ENCODE measurements at places on chromosomes 12 and 14.
A peak's percentile ranks its signal among the peaks of the same experiment; 100 is the strongest.

- no peaks in the 10 kb centered on the region for H3K36me3 ChIP-seq
- no peak overlapping the region for H3K27ac ChIP-seq
- DNase-seq = no peak
- peaks cover 16% of the 10 kb centered on the region for H3K27me3 ChIP-seq
- H3K4me3 ChIP-seq = no peak overlapping the region
Observed at GRCh38 chr12:127310548-127310947, 956.4 kb upstream of the TMEM132C start.

GRCh38 chr14:26694521-26694920 lies 96.7 kb upstream of the NOVA1 start:
- no peak overlapping the region for H3K27ac ChIP-seq
- no peak overlapping the region for H3K4me3 ChIP-seq
- no peaks in the 10 kb centered on the region for H3K36me3 ChIP-seq
- H3K4me1 ChIP-seq = no peaks in the 10 kb centered on the region
- no peak for DNase-seq
- no peaks in the 10 kb centered on the region for H3K27me3 ChIP-seq

DNA sequence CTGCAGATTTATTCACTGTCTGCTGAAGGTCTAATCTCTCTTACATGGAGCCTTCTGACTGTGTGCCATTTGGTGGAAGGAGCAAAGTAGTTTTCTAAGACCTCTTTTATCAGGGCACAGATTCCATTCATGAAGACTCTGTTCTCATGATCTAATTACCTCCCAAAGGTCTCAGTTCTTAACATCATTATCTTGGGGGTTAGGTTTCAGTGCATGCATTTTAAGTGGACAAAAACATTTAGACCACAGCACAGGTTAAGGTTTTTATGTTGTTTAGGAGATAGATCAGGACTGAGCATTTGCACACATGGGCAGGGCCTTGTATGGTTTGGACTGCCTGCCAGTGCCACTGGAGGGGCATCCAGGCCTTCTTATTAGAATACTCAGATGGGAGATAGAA lies 746.1 kb downstream of the C12orf50 start:
- DNase-seq = no peak
- H3K27ac ChIP-seq = no peak overlapping the region

DNA sequence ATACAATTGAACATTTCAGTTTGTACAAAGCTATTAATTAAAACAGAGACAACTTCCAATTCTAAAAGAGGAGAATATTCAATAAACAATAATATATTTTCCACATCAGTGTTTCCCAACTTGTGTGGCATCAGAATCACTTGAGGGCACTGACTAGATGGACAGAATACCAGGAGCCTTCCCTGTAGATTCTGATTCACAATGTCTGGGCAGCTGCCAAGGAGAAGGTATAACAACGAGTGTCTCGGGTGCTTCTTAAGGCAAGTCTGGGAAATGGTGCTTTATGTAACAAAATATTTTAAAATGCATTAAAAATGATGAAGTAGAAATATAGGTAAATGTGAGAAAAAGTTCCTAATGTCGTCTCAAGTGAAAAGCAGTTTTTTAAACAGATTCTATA lies 26.2 kb downstream of the GALC start:
- no peaks in the 10 kb centered on the region for H3K4me1 ChIP-seq
- H3K27me3 ChIP-seq = no peaks in the 10 kb centered on the region
- H3K36me3 ChIP-seq = peaks cover 58% of the 10 kb centered on the region
- no peak overlapping the region for H3K27ac ChIP-seq
- no peak for DNase-seq
- H3K4me3 ChIP-seq = no peak overlapping the region

DNA sequence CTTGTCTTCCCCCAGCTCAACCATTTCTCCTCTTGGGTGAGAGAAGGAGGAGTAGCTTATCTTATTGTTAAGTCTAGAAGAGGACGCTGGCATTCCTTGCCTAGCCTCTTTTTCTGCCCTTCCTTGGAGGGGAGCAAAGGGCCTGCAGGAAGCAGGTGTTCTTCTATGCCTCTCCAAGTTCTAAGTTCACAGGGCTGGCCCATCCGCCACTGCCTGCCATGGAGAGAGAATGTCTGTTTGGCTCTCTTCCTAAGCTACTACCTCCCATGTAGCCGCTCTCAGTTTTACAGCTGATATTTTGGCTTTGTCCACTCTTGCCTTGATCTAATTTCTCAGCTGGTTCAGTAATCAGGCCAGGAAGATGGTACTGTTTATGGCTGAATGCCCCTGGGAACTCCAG lies 201.2 kb downstream of the NTF3 start:
- no peak overlapping the region for H3K4me3 ChIP-seq
- H3K27ac ChIP-seq = no peak overlapping the region
- no peak for DNase-seq
- H3K27me3 ChIP-seq = peaks cover 7% of the 10 kb centered on the region
- no peaks in the 10 kb centered on the region for H3K36me3 ChIP-seq

GRCh38 chr14:90438841-90439240 lies 42.0 kb downstream of the CALM1 start:
- no peaks in the 10 kb centered on the region for H3K4me1 ChIP-seq
- no peak overlapping the region for H3K4me3 ChIP-seq
- H3K27me3 ChIP-seq = no peaks in the 10 kb centered on the region
- no peak for DNase-seq

DNA sequence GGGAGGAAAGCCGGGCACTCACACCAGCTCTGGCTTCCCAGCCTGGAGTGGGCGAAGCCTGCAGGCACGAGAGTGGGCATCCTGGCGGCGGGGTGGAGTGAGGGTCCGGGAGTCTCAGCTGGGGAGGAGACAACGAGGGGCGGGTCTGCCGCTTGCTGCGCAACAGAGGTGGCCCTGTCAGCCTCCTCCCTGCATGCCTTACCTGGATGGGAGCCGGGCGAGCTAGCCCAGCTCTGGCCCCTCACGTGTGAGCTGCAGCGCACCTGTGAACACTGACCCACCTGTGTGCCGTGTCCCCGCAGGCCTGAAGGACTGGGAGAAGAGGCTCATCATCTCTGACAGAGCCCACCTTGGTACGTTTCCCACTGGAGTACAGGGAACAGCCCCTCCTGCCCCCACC lies 13.9 kb upstream of the SIVA1 start:
- no peaks in the 10 kb centered on the region for H3K36me3 ChIP-seq
- H3K4me3 ChIP-seq = no peak overlapping the region
- H3K27ac ChIP-seq = no peak overlapping the region
- H3K4me1 ChIP-seq = no peaks in the 10 kb centered on the region
- no peaks in the 10 kb centered on the region for H3K27me3 ChIP-seq

- no peak for DNase-seq
- H3K4me3 ChIP-seq = peak overlapping the region; percentile 91
- H3K27me3 ChIP-seq = no peaks in the 10 kb centered on the region
- H3K27ac ChIP-seq = no peak overlapping the region
- H3K4me1 ChIP-seq = peaks cover 62% of the 10 kb centered on the region
Observed at GRCh38 chr14:71322655-71323250, 415.5 kb downstream of the PCNX1 start.

- H3K4me1 ChIP-seq = peaks cover 76% of the 10 kb centered on the region
- no peaks in the 10 kb centered on the region for H3K27me3 ChIP-seq
- H3K4me3 ChIP-seq = no peak overlapping the region
- H3K27ac ChIP-seq = peak overlapping the region; percentile 86
- no peak for DNase-seq
Observed at GRCh38 chr12:118038137-118038536, 21.6 kb downstream of the RFC5 start.

DNA sequence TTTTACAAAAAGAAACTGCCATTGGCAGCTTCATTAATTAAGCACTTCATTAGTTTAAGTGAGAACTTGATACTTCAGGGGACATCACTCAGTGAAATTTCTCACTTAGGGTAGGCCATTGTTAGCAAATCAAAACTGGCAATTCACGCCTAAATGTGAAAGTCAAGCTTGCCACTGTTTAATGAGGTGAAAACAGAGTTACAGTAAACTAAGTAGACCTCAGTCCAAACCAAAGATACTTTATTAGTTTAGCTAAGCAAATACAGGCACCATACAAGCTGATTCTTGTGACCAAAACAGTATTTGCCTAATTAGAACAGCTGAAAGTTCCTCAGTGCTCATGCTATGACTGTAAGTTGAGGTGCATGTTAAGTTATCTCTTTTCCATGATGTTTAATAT lies 176.5 kb upstream of the CPNE8 start:
- DNase-seq = no peak
- peaks cover 6% of the 10 kb centered on the region for H3K27me3 ChIP-seq
- H3K4me1 ChIP-seq = no peaks in the 10 kb centered on the region
- H3K27ac ChIP-seq = no peak overlapping the region
- no peak overlapping the region for H3K4me3 ChIP-seq

DNA sequence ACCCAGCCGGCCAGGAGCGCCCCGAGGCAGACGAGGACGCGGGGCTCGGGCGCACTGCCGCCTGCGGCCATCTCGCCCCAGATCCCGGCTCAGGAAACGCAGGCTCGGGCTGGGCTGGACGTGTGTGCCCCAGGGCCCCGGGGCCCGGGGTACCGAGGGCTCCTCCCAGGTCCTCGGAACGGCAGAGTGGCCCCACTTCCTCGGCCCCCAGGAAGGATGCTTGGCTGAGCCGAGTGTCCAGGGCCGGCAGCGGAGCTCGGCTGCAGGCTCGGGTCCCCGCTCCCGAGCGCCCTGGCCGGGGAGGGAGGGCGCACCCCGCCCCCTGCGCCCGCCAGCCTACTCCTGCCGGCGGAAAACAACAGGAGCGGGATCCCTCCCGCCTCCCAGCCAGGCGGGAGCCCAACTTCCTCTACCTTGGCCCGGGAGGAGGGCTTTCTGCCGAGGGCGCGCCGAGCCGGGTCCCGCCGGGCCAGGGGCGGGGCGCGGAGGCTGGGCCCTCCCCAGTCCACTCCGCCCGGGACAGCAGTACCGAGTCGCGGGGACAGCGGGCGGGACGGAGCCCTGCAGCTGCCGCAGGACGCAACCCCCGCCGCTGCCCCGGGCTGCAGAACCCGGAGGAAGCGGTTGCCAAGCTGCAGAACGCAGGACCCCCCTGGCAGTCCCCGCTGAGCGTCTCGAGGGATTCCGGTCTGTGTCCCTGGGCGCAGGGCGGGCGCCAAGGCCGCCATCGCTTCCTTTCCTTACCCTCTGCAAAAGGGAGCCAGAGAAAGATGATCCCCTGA lies at the start of gene VSIG10:
Gene VSIG10 (minus strand): TSS at position 411 of the 782 bp plus-strand sequence. CDS start 340 bp downstream, at position 71.
- peaks cover 34% of the 10 kb centered on the region for H3K27me3 ChIP-seq
- H3K27ac ChIP-seq = no peak within 1 kb of the TSS
- H3K36me3 ChIP-seq = no peaks in the 10 kb centered on the region
- DNase-seq = peak; percentile 55

- H3K36me3 ChIP-seq = no peaks in the 10 kb centered on the region
- DNase-seq = no peak
- H3K4me3 ChIP-seq = no peak overlapping the region
- no peak overlapping the region for H3K27ac ChIP-seq
- H3K27me3 ChIP-seq = no peaks in the 10 kb centered on the region
Observed at GRCh38 chr12:42779186-42779859, 189.8 kb upstream of the PRICKLE1 start.

DNA sequence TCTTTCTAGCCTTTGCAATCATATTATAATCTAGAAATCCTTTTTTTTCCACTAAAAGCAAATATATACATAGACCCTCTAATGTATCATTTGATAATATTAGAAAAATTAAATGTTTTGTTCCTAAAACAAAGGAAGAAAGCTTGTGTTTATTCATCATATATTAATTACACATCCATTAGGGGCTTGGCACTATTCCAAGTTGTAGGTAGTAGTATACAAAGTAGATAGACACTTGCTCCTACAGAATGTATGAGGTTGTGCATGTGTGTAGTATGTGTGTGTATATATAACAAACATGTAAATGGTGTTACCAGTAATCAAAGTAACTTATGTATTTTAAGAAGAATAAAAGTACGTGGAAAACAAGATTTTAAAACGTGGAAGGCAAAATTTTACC lies 15.0 kb upstream of the KCNMB4 start:
- peaks cover 60% of the 10 kb centered on the region for H3K36me3 ChIP-seq
- no peak for DNase-seq
- no peaks in the 10 kb centered on the region for H3K27me3 ChIP-seq
- no peak overlapping the region for H3K4me3 ChIP-seq

DNA sequence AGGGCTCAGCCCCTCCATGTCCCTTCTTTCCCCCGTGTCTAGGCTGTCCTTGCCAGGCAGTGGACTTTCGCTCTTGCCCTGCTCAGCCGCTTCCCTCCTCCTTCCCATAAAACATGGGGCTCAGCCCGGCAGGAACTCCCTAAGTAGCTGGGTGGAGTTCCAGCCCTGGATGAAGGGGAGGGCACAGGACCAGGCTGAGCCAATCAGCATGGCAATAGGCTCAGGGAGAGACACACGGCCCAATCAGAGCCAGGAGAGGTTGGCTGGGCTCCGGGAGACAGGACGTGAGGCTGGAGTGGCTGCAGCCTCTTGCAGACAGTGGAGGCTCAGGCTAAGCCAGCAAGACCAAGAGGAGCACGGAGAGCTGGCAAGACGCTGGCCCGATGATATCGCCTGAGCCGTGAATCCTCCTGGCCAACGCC lies 54.3 kb downstream of the GALNT9 start:
- no peak for DNase-seq
- H3K36me3 ChIP-seq = no peaks in the 10 kb centered on the region
- peaks cover 26% of the 10 kb centered on the region for H3K27me3 ChIP-seq
- no peak overlapping the region for H3K4me3 ChIP-seq

- H3K4me3 ChIP-seq = no peak overlapping the region
- H3K27me3 ChIP-seq = no peaks in the 10 kb centered on the region
- H3K36me3 ChIP-seq = no peaks in the 10 kb centered on the region
- no peak overlapping the region for H3K27ac ChIP-seq
- no peak for DNase-seq
Observed at GRCh38 chr14:23522643-23523198, 28.8 kb downstream of the ZFHX2 start.

- peaks cover 20% of the 10 kb centered on the region for H3K27me3 ChIP-seq
- H3K4me1 ChIP-seq = no peaks in the 10 kb centered on the region
- H3K36me3 ChIP-seq = no peaks in the 10 kb centered on the region
- no peak overlapping the region for H3K27ac ChIP-seq
- DNase-seq = no peak
Observed at GRCh38 chr14:62015945-62016344, 253.7 kb downstream of the SNAPC1 start.

- no peaks in the 10 kb centered on the region for H3K27me3 ChIP-seq
- no peak overlapping the region for H3K4me3 ChIP-seq
- DNase-seq = no peak
- H3K27ac ChIP-seq = peak overlapping the region; percentile 80
- H3K4me1 ChIP-seq = peaks cover 20% of the 10 kb centered on the region
- H3K36me3 ChIP-seq = peaks cover 100% of the 10 kb centered on the region
Observed at GRCh38 chr12:6979021-6979420, 8.3 kb downstream of the EMG1 start.

- no peak overlapping the region for H3K4me3 ChIP-seq
- H3K27ac ChIP-seq = peak overlapping the region; percentile 17
- no peak for DNase-seq
- no peaks in the 10 kb centered on the region for H3K27me3 ChIP-seq
- H3K4me1 ChIP-seq = peaks cover 53% of the 10 kb centered on the region
Observed at GRCh38 chr12:49563951-49564685, 3.8 kb downstream of the MCRS1 start.

GRCh38 chr12:121894633-121895032 lies 6.0 kb downstream of the PSMD9 start:
- H3K36me3 ChIP-seq = peaks cover 74% of the 10 kb centered on the region
- H3K4me3 ChIP-seq = no peak overlapping the region
- H3K27ac ChIP-seq = peak overlapping the region; percentile 88
- DNase-seq = no peak

DNA sequence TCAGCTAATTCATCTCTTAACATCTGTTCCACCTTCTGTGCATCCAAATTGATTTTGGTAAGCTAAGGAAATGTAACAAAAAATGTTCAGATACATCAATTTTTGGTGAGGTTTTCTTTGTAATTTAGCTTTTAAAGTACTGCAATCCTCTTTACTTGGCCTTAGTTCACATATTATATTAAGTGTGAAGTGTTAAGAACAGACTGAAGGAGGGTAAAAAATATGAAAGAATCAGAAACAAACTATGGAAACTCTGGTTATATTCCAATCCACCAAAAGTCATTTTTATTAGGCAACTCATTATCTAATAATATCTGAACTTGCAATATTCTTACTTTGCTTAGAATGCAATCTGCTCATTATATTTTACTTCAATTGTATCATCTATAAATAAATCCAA lies 49.1 kb downstream of the CEP290 start:
- H3K27ac ChIP-seq = no peak overlapping the region
- peaks cover 2% of the 10 kb centered on the region for H3K4me1 ChIP-seq
- no peaks in the 10 kb centered on the region for H3K27me3 ChIP-seq
